ENCODE measurements at places on chromosomes 16 and 17. TPM values are rescaled to one million over a fixed set of nuclear protein-coding genes. Genes with fewer than 3 reads are reported as not detected.

DNA sequence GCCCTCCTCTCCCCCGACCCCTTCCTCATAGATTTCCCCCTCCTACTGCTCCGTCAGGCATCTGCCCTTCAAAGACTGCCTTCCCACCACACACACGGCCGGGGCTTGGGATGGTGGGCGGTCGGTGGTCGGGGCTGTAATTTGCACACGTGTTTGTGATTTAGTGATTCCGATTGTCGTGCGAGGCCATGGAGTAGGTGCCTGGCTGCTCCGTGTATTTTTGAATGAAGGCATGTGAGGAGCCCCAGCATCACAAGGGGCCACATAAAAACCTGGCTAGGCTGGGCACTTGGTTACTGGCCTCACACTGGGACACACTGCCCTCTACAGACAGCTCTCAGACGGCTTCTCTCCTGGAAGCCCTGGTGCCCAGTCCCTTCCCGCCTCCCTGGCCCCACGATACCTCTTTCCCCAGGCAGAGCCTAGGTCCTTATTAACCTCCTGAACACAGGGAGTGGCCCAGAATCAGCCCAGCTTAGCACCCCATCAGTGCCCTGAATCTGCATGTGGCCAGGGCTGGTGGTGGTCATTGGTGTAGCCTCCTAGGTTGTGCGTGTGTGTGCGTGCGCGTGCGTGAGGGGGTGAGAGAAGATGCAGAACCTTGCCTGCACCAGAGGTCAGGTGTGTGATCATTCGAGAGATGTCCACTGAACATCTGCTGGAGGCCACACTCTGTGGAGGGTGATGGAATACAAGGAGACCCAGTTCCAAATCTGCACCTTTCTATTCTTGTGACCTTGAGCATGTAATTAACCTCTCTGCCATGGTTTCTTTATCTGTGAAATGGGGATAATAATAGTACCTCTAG, 1.3 kb upstream of the SOCS1 start:
- peak; percentile 90 for DNase-seq

The MAPK7 gene
- total RNA-seq, result 29.3 TPM

DNA sequence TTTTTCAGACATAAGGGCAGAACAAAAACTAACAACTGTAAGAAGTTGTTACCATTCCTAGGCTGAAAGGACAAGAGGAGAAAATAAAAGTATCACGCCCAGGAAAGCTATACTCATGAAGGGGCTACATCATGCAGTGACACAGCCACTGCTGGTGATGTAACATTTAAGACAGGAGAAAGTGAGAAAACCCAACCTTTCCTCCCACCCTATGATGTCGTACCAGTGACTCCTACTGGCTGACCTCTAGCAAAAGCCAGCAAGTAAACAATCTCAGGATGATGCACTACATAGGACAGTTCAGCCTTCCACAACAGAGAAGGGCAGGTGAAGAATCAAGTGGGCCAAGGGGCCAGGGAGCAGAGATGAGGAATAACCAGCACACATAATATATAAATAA, 14.0 kb upstream of the OR1E2 start:
- DNase-seq, result no peak

GRCh38 chr16:68640972-68641371, 4.1 kb upstream of the CDH3 start:
- DNase-seq, result no peak

- peak; percentile 34 for DNase-seq
Measured at GRCh38 chr17:70332356-70333210, 163.3 kb downstream of the KCNJ2 start.

The ZG16 gene
- not detected for total RNA-seq

- peak; percentile 92 for DNase-seq
Measured at GRCh38 chr17:58513965-58514769, at the start of gene MTMR4. Gene MTMR4 (minus strand): TSS chr17:58514638. CDS start chr17:58514407, 231 bp downstream.

DNA sequence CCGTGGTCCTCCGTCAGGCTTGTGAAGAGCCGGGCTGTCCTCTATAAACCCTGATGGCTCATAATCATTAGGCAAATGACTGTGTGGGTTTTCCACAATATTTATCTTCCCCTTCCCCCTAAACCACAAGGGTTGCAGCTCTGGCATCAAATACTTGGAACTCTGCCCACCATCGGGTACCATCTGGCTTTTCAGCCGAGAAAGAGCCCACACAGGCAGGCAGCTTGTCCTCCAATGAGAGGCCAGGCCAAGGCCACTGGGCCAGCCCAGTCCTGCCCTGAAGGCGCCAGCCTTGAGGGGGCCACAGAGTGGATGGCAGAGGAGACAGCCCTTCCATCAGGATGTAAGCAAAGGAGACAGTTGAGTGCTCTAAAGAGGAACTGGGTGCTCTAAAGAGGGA, 31.8 kb upstream of the NAT9 start:
- peak; percentile 83 for DNase-seq

DNA sequence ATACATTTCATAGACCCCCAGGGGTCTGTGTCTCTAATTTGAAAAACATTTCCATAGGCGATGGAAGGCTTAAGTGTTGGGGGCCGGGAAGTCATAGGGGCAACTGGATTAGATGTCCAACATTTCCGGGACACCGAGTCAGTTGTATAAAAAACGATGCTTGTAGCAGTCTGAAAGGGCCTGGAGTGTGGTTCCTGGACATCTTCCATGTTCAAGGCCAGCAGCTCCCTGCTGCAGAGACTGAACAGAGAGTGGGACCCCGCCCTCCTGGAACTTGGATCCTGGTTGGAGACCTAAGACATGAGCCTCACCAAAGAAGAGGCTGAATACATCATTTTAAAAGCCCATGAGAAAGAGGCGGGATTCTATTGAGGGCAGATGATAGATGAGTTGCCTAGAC, 82.0 kb upstream of the ZNF423 start:
- no peak for DNase-seq

DNA sequence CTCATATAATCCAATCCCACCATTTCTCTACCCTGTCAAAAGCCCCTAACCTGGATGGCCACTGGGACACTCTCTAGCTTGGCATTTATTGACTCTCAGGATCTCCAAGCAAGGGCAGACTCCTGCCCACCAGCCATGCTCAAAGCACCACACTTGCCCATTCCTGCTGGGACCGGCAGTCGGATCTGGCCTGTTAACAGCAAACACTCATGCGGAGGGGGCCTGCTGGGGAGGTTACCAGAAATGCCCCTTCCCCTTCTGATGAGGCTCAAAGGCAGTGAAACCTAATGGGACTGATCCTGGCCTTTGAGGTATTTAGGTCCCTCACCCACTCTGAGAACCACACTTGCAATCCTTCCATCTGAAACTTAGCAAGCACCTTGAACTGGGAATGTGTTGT, 6.5 kb upstream of the CCL1 start:
- DNase-seq, result no peak

DNA sequence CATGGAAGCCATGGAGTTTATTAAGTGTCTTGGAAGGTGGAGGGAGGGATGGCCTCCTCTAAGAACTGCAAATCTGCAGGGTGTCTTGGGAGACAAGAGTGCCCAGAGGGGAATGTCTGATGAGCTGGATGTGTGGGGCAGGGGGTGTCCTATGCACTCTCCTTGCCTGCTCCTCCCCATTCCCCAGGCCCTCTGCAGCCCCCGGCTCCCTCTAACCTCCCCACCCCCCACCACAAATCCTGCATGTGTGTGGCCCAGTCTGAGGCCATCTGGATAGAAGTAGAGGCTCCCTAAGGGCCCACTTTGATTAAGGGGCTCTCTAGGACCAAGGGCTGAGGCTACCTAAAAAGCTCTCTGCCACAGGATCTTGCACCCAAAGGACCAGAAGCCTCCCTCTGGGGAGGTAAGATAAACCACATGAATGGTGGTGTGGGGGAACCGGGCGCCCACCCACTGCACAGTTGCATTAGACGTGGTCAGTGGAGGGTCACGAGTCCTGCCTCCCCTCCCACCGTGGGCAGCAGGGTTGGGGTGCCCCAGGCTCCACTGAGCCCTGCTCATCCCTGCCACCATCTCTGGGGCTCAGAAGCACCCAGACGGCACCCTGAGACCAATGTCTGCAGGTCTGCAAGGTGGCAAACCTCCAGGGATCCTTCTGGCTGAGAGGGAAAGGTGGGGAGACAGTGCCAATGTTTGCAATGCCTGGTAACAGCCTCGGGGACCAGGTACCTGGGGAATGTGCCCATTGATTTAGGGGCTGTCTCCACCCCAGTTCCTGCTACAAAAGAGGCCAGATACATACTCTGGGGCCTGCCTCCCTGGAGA, 618 bp downstream of the AANAT start:
- no peak for DNase-seq

The RABEP2 gene
- 30.7 TPM for total RNA-seq

The ASPA gene
- total RNA-seq, result 4.4 TPM

DNA sequence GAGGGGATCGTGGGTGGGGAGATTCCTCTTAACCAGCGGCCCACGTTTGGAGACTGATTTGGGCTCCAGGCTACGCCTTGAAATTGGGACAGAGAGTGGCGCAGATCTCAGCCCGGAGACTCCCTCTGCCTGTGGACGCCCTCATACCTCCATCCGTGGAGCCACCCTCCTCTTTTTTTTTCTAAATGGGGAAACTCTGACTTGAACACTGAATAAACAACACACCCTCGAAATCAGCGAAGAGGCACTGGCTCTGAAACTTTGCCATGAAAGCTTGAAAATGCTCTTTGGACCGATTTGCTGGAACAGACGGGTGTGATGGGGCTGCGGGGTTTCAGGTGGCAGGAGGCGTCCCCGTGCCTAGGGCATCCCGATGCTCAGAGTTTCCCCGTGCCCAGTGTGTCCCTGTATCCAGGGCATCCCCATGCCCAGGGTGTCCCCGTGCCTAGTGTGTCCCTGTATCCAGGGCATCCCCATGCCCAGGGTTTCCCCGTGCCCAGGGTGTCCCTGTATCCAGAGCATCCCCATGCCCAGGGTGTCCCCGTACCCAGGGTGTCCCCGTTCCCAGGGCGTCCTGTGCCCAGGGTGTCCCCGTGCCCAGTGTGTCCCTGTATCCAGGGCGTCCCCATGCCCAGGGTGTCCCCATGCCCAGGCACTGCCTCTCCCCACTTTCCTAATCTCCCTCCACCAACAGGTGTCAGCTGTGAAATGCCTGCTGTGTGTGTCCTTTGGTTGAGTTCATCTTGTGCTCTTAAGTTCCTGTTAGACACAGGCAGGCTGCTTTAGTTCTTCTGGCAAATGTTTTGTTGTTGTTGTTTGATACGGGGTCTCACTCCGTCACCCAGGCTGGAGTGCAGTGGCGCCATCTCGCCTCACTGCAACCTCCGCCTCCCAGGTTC, 187.0 kb downstream of the SEC14L1 start:
- peak; percentile 44 for DNase-seq

The GP1BA gene
- total RNA-seq, result not detected

GRCh38 chr17:51721730-51722129, 436.8 kb downstream of the CA10 start:
- no peak for DNase-seq

- DNase-seq, result peak; percentile 83
Measured at GRCh38 chr17:7634384-7634783, 4.4 kb downstream of the SHBG start.

GRCh38 chr17:61221597-61222471, 177.8 kb upstream of the TBX2 start:
- DNase-seq, result no peak

The LLGL1 gene
- total RNA-seq, result 26.0 TPM

DNA sequence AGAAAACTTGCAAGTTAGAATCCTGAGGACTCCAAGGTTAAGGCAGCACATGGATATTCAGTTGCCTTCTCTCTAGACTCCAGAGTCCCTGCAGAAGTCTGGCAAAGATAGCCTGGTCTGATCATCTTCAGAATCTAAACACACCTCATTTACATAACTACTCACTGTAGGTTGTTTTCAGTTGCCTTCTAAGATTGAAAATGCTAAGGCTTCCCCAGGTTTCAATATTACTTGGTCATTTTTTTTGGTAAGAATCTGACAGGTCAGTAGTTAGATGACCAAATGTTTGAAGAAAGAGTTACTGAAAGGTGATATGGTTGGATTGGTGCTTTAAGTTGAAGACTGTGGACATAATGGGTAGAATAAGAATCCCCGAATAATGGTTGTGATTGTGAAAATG, 205.4 kb upstream of the KCNJ16 start:
- no peak for DNase-seq

The FAM20A gene
- 6.5 TPM for total RNA-seq

- peak; percentile 88 for DNase-seq
Measured at GRCh38 chr16:85286066-85286831, 174.0 kb upstream of the CIBAR2 start.

The HES7 gene
- not detected for total RNA-seq

GRCh38 chr16:61409604-61410003, 626.6 kb downstream of the CDH8 start:
- DNase-seq, result no peak

GRCh38 chr17:4836221-4836620, 3.1 kb downstream of the MINK1 start:
- no peak for DNase-seq

The SPNS1 gene
- total RNA-seq, result 14.8 TPM

The CCDC40 gene
- total RNA-seq, result 4.5 TPM

GRCh38 chr16:55703003-55704001, 47.5 kb downstream of the SLC6A2 start:
- DNase-seq, result peak; percentile 86

The NHLRC4 gene
- 0.41 TPM for total RNA-seq

GRCh38 chr16:1741553-1742165, 29.7 kb downstream of the NME3 start:
- DNase-seq, result no peak

The OTOA gene
- 0.10 TPM for total RNA-seq

DNA sequence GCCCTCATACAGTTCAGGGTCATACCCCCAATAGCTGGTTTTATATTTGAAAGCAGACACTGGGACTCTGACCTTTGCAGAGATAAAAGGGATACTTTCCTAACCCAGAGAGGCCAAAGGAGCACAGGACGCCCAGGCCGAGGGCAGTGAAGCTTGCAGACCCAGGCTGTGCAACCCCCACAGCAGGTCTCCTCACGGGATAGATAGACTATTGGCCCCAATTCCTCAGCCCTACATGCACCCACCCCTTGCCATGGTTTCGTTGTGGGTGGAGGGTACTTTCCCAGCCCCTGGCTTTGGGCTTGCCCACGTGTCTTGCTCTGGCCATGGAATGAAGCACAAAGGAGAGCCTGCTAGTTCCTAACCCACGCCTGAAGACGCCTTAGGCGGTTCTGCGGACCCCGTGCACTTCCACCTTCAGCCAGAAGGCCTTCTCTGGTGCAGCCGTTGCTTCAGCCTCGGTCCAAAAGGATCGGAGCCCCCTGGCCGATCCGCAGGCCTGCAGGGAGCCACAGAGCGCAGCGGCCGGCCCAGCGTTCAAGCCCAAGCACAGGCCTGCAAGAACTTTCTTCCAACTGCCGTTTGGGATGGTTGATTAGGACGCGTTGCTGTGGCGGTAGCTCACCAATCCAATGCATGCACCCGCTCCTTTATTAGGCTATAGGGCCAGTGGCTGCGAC, 9.8 kb upstream of the BRCA1 start:
- no peak for DNase-seq

The NACA2 gene
- not detected for total RNA-seq

The TM4SF5 gene
- not detected for total RNA-seq

GRCh38 chr17:63762161-63763078, 11.0 kb downstream of the CCDC47 start:
- DNase-seq, result no peak

- DNase-seq, result peak; percentile 77
Measured at GRCh38 chr17:78185981-78186691, 716 bp downstream of the TK1 start.

The EVI2B gene
- 1.2 TPM for total RNA-seq

GRCh38 chr17:13154930-13155329, 137.1 kb upstream of the ELAC2 start:
- DNase-seq, result no peak

All from tongue (tissue), 3 donors.